ENCODE measurements at places on chromosomes 1 and 21. TPM values are rescaled to one million over a fixed set of nuclear protein-coding genes. Genes with fewer than 3 reads are reported as not detected.

GRCh38 chr1:163202833-163203451 lies at the start of gene RGS5:
RGS5 (minus strand) TSS chr1:163202916; CDS start chr1:163202835, 81 bp downstream.
- H3K4me1 ChIP-seq = peaks cover 28% of the 10 kb centered on the region
- no peak within 1 kb of the TSS for H3K4me3 ChIP-seq
- no peaks in the 10 kb centered on the region for H3K36me3 ChIP-seq
- no peak within 1 kb of the TSS for H3K27ac ChIP-seq

DNA sequence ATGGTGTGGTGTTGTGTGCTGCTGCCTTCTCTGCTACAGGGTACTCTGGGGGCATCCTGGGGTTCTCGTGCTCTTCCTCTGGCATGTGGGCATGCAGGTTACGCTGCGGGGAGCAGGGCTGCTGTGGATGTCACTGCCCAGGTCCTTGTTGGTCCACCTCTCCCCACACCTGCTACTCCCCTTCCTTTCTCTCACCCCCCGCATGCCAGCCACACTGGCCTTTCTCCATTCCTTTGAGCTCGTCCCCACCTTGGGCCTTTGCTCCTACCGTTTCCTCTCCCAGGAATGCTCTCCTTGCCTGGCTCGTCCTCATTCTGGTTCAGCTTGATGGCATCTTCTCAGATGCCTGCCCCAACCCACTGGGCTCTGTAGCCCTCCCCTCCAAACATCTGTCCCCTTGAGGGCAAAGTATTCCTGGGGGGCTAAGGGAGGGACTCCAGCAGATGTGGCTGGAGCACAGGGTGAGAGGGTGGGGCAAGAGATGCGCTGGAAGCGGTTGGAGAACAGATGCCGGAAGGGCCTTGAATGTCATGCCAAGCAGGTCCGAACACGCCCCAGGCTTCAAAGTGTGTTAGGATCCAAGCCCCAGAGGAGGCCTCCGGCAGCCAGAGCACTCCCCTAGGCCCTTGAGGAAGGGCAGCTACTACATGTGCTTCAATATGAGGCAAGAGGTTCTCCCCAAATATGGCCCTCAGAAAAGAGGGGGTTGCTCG lies 23.4 kb downstream of the DMRTB1 start:
- H3K27ac ChIP-seq = no peak overlapping the region
- no peak for DNase-seq
- H3K4me1 ChIP-seq = no peaks in the 10 kb centered on the region
- peaks cover 5% of the 10 kb centered on the region for H3K27me3 ChIP-seq
- H3K4me3 ChIP-seq = no peak overlapping the region

GRCh38 chr1:175481126-175482070 lies 262.0 kb downstream of the TNR start:
- H3K4me1 ChIP-seq = no peaks in the 10 kb centered on the region
- H3K27me3 ChIP-seq = peaks cover 37% of the 10 kb centered on the region
- no peaks in the 10 kb centered on the region for H3K36me3 ChIP-seq

The SLC22A15 gene
- 14.7 TPM for total RNA-seq

The HTR1D gene
- not detected for total RNA-seq

GRCh38 chr1:56934430-56935060 lies 31.3 kb downstream of the C8B start:
- peak; percentile 57 for DNase-seq
- H3K36me3 ChIP-seq = no peaks in the 10 kb centered on the region
- no peak overlapping the region for H3K27ac ChIP-seq
- peaks cover 7% of the 10 kb centered on the region for H3K4me1 ChIP-seq

GRCh38 chr1:202029171-202029665 lies 18.8 kb downstream of the ELF3 start:
- H3K4me3 ChIP-seq = no peak overlapping the region
- peaks cover 9% of the 10 kb centered on the region for H3K4me1 ChIP-seq
- H3K27me3 ChIP-seq = peaks cover 4% of the 10 kb centered on the region
- no peaks in the 10 kb centered on the region for H3K36me3 ChIP-seq

- H3K27me3 ChIP-seq = no peaks in the 10 kb centered on the region
- no peak for DNase-seq
- H3K4me1 ChIP-seq = no peaks in the 10 kb centered on the region
Observed at GRCh38 chr1:105730701-105731100, 1325.8 kb upstream of the PRMT6 start.

GRCh38 chr1:160844447-160845232 lies 18.0 kb downstream of the CD244 start:
- 0 out of 2 replicates have a peak, but pooled peaks cover 6% of the 10 kb centered on the region for H3K27me3 ChIP-seq
- no peaks in the 10 kb centered on the region for H3K36me3 ChIP-seq
- DNase-seq = no peak
- no peaks in the 10 kb centered on the region for H3K4me1 ChIP-seq
- no peak overlapping the region for H3K27ac ChIP-seq

The C21orf58 gene
- 4.2 TPM for total RNA-seq

GRCh38 chr1:71521655-71522264 lies 440.9 kb upstream of the ZRANB2 start:
- peak; percentile 66 for DNase-seq
- H3K27ac ChIP-seq = no peak overlapping the region
- H3K4me3 ChIP-seq = no peak overlapping the region
- no peaks in the 10 kb centered on the region for H3K36me3 ChIP-seq
- no peaks in the 10 kb centered on the region for H3K27me3 ChIP-seq
- H3K4me1 ChIP-seq = no peaks in the 10 kb centered on the region

GRCh38 chr1:167648978-167649744 lies 19.1 kb downstream of the RCSD1 start:
- no peaks in the 10 kb centered on the region for H3K36me3 ChIP-seq
- H3K4me1 ChIP-seq = no peaks in the 10 kb centered on the region
- no peak overlapping the region for H3K4me3 ChIP-seq
- no peaks in the 10 kb centered on the region for H3K27me3 ChIP-seq
- no peak for DNase-seq

DNA sequence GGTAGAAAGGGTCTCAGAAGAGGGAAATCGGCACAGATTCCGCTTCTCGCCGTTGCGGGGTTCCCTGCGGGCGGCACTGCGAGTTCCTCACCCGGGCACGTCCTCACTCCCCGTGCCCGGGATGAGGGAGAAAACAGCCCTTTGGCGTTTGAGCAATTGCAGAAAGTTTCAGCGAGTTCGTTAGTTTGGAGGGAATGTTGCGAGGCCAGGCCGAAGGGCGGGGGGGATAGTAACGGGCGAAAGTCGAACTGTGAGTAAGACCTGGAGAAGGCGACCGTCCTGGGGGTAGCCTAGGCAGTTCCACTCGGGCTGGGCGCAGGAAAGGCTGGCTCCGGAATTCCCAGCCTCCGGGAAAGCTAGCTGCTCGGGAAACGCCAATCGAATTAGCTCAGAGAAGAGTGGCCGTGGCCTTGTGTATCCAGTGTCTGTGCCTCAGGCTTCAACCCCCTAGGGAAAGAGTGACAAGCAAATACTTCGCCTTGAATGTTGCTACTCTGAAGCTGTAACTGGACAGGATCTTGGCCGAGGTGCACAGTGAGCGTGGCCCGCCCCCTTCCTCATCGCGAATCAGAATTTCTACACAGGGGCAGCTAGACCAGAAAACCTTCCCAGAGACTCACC lies 787 bp downstream of the PTGFR start:
- H3K4me1 ChIP-seq = peaks cover 23% of the 10 kb centered on the region
- H3K4me3 ChIP-seq = peak overlapping the region; percentile 91
- no peaks in the 10 kb centered on the region for H3K36me3 ChIP-seq
- DNase-seq = peak; percentile 77

The OR2T5 gene
- total RNA-seq = not detected

DNA sequence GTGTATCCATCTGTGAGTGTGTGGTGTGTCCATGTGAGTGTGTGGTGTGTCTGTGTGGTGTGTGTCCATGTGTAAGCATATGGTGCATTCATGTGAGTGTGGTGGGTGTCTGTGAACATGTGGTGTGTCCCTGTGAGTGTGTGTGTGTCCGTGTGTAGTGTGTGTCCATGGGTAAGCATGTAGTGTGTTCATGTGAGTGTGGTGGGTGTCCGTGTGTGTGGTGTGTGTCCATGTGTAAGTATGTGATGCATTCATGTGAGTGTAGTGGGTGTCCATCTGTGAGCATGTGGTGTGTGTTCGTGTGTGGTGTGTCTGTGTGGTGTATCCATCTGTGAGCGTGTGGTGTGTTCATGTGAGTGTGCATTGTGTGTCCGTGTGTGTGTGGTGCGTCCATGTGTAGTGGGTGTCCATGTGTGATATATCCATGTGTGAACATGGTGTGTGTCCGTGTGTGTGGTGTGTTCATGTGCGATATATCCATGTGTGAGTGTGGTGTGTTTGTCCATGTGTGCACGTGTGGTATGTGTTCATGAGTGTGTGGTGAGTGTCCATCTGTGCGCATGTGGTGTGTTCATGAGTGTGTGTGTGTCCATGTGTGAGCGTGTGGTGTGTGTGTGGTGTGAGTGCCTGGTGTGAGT lies 12.3 kb downstream of the SLC19A1 start:
- H3K27ac ChIP-seq = no peak overlapping the region
- no peak for DNase-seq
- no peaks in the 10 kb centered on the region for H3K4me1 ChIP-seq
- H3K36me3 ChIP-seq = no peaks in the 10 kb centered on the region
